ENCODE measurements at places on chromosomes 13 and 19. TPM values are rescaled to one million over a fixed set of nuclear protein-coding genes. Genes with fewer than 3 reads are reported as not detected.

Gene ATP4B
- total RNA-seq: not detected

Gene LGALS7B
- 0.73 TPM for total RNA-seq

Gene ATP8A2
- total RNA-seq: 0.17 TPM

Gene PSG1
- 0.58 TPM for total RNA-seq

Gene PCDH9
- 2.5 TPM for total RNA-seq

Gene FAM32A
- total RNA-seq: 125 TPM

Gene ADGRE1
- not detected for total RNA-seq

Gene LILRA1
- total RNA-seq: not detected

Gene NFKBIB
- 9.9 TPM for total RNA-seq

Gene ZNF530
- 4.2 TPM for total RNA-seq

Gene ITPKC
- total RNA-seq: 21.2 TPM

Gene KLF1
- total RNA-seq: not detected

Gene PTPRH
- total RNA-seq: 4.5 TPM

Gene PRR20D
- not detected for total RNA-seq

Gene ZNF814
- 10.3 TPM for total RNA-seq

Gene BIVM
- total RNA-seq: 27.1 TPM

Gene LRRC63
- total RNA-seq: 0.17 TPM

Gene CGB5
- total RNA-seq: not detected

Gene ZNF865
- 3.5 TPM for total RNA-seq

Gene ERFL
- total RNA-seq: under 0.01 TPM

Gene VPS36
- 28.2 TPM for total RNA-seq

Gene ZNF486
- 3.5 TPM for total RNA-seq

Gene SOX1
- total RNA-seq: not detected

Gene ZNF607
- 6.8 TPM for total RNA-seq

Gene CGB1
- not detected for total RNA-seq

Gene OR10H1
- not detected for total RNA-seq

Gene GNG7
- 0.15 TPM for total RNA-seq

Gene ZNF304
- 12.6 TPM for total RNA-seq

Gene OLFM2
- 4.1 TPM for total RNA-seq

Gene CLEC11A
- 64.9 TPM for total RNA-seq

Gene MAG
- total RNA-seq: not detected

Gene ZNF345
- 2.8 TPM for total RNA-seq

Gene RASGRP4
- not detected for total RNA-seq

Gene ZNF835
- 1.2 TPM for total RNA-seq

Gene PROZ
- total RNA-seq: not detected

Gene TMPRSS9
- total RNA-seq: not detected

Gene NCR1
- total RNA-seq: not detected

Gene ZNF543
- total RNA-seq: 9.9 TPM

Gene RAB3D
- total RNA-seq: 15.9 TPM

Gene ZNF383
- 9.3 TPM for total RNA-seq

Gene DAND5
- total RNA-seq: not detected

Data from smooth muscle cell of trachea (primary cell).